Heart right ventricle (tissue), 16 donors: ENCODE measurements at places on chromosomes 11 and 22. TPM values are rescaled to one million over a fixed set of nuclear protein-coding genes. Genes with fewer than 3 reads are reported as not detected.
A peak's percentile ranks its signal among the peaks of the same experiment; 100 is the strongest.

GRCh38 chr11:27618281-27618915 is 81.9 kb downstream of the BDNF start:
- peaks cover 20% of the 10 kb centered on the region for H3K4me1 ChIP-seq
- H3K36me3 ChIP-seq = no peaks in the 10 kb centered on the region
- DNase-seq = no peak
- H3K27ac ChIP-seq = no peak overlapping the region

Gene MS4A14
- 0.28 TPM for total RNA-seq

Gene BCO2
- total RNA-seq = 85.4 TPM

Gene SLC29A2
- 20.0 TPM for total RNA-seq

DNA sequence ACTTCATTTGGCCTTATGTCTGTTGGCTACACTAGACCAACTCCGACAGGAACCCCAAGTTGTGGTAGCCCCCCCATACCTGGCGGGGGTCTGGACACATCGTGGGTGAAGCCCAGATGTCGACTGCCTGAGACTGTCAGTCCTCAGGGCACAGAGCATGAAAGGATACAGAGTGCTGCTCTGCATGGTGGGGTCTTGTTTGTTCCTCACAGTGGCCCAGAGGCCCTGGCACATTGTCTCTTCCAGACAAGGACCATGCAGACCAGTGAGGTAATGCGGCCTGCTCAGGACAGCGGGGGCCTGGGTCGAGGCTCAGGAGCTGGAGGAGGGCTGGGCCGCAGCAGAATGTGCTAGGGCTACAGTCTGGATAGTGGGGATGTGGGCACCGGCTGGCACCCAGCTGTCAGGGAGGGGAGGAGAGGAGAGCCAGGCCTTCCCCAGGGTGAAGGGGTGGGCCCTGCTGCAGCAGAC is 14.6 kb downstream of the CAPN5 start:
- peaks cover 20% of the 10 kb centered on the region for H3K4me1 ChIP-seq
- H3K36me3 ChIP-seq = no peaks in the 10 kb centered on the region
- DNase-seq = peak; percentile 2
- H3K27me3 ChIP-seq = no peaks in the 10 kb centered on the region
- no peak overlapping the region for H3K27ac ChIP-seq

DNA sequence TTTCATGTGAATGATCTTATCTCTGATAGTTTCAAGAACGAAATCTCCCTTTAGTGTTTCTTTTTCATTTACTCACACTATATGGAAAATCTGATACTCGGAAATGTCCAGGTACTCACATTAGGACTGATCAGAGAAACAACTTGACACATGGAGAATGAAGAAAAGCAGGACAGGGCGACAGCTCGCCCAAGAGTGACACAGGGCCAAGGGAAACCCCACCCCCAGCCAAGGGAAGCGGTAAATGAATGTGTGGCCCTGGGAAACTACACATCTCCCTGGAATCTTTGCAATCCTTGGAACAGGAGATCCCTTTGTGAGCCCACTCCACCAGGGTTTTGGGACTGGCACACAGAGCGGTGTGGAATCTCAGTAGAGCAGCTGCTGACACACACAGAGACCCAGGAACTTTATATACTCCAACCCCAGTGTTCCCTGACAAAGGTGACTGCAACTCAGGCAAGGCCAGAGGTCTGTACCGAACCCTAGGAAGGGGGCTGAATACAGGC is 303.7 kb upstream of the ARHGAP42 start:
- H3K36me3 ChIP-seq = no peaks in the 10 kb centered on the region
- DNase-seq = no peak
- no peak overlapping the region for H3K27ac ChIP-seq
- no peaks in the 10 kb centered on the region for H3K27me3 ChIP-seq
- H3K4me3 ChIP-seq = no peak overlapping the region
- no peaks in the 10 kb centered on the region for H3K4me1 ChIP-seq

DNA sequence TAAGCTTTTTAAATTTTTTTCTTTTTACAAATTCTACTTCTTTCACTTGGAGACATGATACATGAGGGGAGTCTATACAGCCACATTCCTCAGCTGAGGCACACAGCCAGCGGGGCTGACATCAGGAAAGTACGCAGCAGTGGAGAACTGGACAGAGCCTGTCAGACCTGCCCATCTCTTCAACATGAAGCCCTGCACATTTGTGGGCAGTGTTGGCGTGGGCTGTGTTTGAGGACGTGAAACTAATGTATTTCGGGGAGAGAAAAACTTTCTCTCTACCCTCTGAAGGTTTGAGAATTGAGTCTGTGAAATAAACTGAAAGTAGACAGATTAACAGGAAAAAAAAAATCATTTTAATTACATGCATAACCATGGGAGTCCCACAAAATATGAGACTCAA is 84.8 kb upstream of the HTATIP2 start:
- no peak overlapping the region for H3K4me3 ChIP-seq
- DNase-seq = no peak
- peaks cover 16% of the 10 kb centered on the region for H3K27me3 ChIP-seq
- no peak overlapping the region for H3K27ac ChIP-seq
- no peaks in the 10 kb centered on the region for H3K4me1 ChIP-seq
- no peaks in the 10 kb centered on the region for H3K36me3 ChIP-seq

- no peak overlapping the region for H3K27ac ChIP-seq
- no peaks in the 10 kb centered on the region for H3K36me3 ChIP-seq
- H3K4me1 ChIP-seq = no peaks in the 10 kb centered on the region
- H3K27me3 ChIP-seq = no peaks in the 10 kb centered on the region
- no peak for DNase-seq
Measured at GRCh38 chr11:83292709-83293456, 6.7 kb upstream of the CCDC90B start.

Gene KCNA4
- 1.6 TPM for total RNA-seq

Gene OAF
- 10.0 TPM for total RNA-seq

DNA sequence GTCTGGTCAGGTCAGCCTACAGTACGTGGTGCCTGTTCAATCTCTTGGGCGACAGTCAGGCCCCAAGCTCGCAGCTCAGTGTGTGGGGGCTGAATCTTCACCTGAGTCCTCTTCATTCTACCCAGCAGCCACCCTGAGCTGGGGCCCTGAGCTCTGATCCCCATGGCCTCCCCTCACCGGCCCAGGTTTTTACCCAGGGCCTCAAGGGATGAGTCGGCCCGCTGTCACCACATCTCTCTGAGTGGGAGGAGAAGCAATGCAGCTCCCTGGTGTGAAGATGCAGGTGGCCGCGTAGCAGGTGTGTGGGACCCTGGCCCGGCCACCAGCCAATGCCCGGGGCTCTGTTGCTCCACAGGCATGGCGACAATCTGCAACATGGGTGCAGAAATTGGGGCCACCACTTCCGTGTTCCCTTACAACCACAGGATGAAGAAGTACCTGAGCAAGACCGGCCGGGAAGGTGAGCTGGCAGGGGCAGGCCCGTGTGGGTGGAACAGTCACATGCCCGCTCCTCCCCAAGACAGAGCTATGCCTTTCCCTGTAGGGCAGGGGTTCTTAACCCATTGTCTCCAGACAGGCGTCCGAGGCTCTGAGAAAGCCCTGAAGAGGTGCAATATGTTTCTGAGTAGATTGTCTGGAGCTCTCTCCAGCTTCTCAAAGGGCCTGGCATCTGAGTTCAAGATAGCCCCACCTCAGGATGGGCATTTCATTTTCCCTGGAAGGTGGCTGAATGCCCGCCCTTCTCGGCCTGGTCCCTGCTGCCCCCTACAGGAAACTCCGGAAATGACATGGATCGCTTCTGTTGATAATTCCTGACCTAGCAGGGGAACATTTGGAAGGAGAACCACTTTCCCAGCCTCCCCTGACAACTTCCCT is 26.9 kb downstream of the POLR3H start:
- H3K4me1 ChIP-seq = peaks cover 14% of the 10 kb centered on the region
- no peaks in the 10 kb centered on the region for H3K27me3 ChIP-seq

Gene WT1
- total RNA-seq = 2.8 TPM

Gene DTX4
- total RNA-seq = 4.1 TPM

DNA sequence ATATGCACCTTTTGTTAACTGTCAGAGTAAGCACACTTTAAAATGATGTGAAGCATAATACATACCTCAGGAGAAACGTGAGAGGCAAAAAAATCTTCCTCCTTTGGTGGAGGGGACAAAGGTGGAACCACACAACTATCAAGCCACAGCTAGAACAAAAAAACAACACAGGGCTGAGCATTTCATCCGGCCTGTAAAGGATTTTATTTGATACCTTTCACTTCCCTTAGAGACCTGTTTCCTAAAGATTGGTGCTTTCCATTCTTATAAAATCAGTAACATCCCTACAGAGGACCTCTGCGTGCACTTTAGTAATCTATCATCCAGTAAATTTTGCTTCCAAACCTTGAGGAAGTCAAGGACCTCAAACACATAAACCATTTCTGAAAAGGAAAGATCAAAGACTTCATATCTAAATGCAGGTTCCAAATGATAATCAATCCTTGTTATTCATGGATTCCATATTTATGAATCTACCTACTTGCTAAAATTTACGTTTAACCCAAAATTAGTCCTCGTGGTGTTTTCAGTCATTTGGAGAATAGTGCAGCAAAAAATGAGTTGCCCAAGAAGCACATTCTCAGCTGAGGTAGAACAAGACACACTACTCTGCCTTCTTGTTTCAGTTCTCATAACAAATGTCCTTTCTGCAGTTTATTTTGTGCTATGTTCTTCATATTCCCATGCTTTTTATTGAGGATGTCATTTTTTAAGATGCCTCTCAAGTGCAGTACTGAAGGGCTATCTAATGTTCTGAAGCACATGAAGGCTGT is 22.7 kb downstream of the ARFGAP3 start:
- no peak overlapping the region for H3K4me3 ChIP-seq
- DNase-seq = no peak
- H3K36me3 ChIP-seq = peaks cover 2% of the 10 kb centered on the region

DNA sequence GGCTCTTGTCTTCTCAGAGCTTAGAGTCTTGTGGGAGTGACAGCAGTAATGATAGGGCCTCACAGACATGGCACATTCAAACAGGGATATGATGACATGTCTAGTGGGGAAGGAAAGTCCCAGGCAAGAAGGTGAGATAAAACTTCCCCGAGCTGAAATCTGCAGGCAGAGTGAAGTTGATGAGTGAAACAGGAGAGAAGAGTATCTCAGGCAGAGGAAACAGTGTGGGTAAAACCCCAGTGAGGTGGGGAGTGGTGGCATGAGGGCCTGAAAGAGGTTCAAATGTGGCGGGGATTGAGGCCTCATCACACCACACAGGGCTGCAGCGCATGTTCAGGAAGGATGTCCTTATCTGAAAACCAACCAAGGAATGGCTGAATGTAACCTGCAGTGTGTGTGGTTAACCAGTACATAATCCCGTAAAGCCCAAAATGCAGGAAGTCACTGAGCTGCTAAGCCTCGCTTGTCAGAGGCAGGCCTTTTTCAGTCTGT is 153.8 kb upstream of the E2F8 start:
- H3K27ac ChIP-seq = no peak overlapping the region
- no peak for DNase-seq
- H3K4me3 ChIP-seq = no peak overlapping the region
- H3K36me3 ChIP-seq = no peaks in the 10 kb centered on the region
- no peaks in the 10 kb centered on the region for H3K27me3 ChIP-seq

Gene UPK3A
- total RNA-seq = not detected

- H3K4me1 ChIP-seq = peaks cover 20% of the 10 kb centered on the region
- H3K27me3 ChIP-seq = no peaks in the 10 kb centered on the region
- H3K36me3 ChIP-seq = peaks cover 49% of the 10 kb centered on the region
Measured at GRCh38 chr11:118998822-118999221, 884 bp downstream of the CENATAC start.

DNA sequence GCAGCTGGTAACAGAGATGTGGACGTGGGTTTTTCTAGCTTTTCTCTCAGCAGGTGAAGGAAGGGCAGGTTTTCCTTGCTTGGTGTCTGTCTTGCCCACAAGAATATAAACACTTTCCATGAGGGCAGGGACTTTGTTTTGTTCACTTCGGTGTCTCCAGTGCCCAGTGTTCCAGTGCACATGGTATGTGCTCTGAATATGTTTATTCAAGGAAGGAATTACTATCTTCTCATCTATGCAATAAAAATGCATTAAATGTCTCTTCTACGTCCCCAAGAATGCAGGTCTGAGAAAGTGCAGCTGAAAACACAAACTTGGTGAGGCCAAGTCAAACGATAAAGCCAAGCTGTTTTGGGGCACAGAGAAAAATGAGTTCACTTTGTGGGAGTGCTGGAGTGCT is 56.3 kb upstream of the PLET1 start:
- no peak for DNase-seq
- no peak overlapping the region for H3K4me3 ChIP-seq
- no peaks in the 10 kb centered on the region for H3K36me3 ChIP-seq
- peaks cover 26% of the 10 kb centered on the region for H3K4me1 ChIP-seq

GRCh38 chr22:32144496-32145274 is 14.4 kb downstream of the C22orf42 start:
- H3K4me1 ChIP-seq = peaks cover 19% of the 10 kb centered on the region
- no peak for DNase-seq
- no peak overlapping the region for H3K4me3 ChIP-seq
- H3K27me3 ChIP-seq = no peaks in the 10 kb centered on the region
- no peak overlapping the region for H3K27ac ChIP-seq

- no peak for DNase-seq
- no peaks in the 10 kb centered on the region for H3K36me3 ChIP-seq
- H3K4me3 ChIP-seq = no peak overlapping the region
- no peaks in the 10 kb centered on the region for H3K4me1 ChIP-seq
- H3K27me3 ChIP-seq = no peaks in the 10 kb centered on the region
Measured at GRCh38 chr11:125871391-125872137, 15.9 kb upstream of the HYLS1 start.

Gene GP1BB
- total RNA-seq = 13.4 TPM

Gene COX8A
- 990 TPM for total RNA-seq

- H3K36me3 ChIP-seq = no peaks in the 10 kb centered on the region
- no peak overlapping the region for H3K27ac ChIP-seq
- DNase-seq = no peak
- H3K4me3 ChIP-seq = no peak overlapping the region
Measured at GRCh38 chr22:20011123-20011992, 5.3 kb downstream of the ARVCF start.
